ENCODE measurements at places on chromosomes 4 and X.

DNA sequence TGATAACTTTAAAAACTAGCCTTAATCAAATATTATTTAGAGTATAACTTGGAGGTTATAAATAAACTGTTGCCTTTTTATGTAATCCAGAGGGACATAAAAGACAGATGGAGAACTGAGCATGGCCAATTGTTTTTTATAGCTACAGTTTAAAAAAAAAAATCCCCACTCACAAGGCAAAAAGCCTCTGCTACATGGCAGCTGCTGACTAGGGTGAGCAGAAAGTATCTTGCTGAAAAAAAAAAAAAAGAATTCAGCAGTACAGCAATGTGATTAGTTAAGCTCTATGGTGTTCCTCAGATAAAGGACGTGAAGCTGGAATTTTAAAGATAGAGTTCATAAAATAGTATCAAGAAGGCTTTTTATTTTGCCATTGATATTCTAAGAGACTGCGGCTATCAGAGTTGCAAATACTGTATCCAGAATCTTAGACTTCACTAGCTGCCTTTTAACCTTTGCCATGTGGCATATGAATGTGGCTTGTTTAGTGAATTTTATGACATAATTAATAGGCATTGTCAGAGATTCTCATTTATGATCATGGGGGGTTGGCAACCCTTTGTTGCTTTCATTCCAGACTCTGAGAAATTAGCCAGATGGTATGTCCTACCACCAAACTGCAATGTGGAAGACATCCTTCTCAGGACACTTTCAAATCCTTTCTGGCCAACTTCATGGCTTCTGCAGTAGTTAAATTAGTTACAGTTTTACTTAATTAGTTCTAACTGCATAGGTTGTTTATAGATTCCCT is 498.0 kb downstream of the STPG2 start:
- no peak for DNase-seq

DNA sequence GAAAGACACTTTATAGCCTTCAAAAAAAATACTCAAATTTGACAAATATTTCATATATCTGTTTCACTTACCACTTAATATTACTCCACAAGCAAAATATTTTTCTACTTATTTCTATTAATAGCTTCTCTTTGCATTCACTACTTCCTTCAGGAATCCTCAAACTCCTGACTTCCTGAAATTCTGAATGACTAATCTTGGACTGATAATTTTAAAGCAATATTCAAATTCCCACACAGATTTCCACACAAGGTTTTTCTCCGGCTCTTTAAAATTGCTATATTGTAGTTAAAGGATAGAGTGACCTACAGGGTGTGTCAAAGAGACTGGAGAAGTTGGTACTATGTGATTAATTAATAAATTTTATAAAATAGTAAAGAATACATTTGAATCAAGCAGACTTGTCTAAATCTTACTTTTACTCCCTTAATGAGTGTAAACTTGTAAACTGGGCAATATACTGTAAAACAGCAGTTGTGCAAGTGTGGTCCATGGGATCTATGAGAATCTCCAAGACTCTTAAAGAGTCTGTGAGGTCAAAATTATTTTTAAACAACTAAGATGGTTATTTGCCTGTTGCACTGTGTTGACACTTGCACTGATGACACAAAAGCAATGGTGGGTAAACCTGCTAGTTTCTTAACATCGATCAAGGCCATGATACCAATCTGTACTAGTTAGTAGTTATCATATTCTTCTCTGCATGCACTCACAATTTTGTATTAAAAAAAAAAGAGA is 44.5 kb downstream of the ANKRD17 start:
- DNase-seq, result no peak

GRCh38 chr4:76147454-76148141 is 599 bp downstream of the NUP54 start:
- DNase-seq, result no peak

- DNase-seq, result peak; percentile 25
Observed at GRCh38 chr4:152327606-152328453, 208.1 kb downstream of the FBXW7 start.

GRCh38 chrX:150100261-150100660 is 162.0 kb upstream of the EOLA2 start:
- no peak for DNase-seq

DNA sequence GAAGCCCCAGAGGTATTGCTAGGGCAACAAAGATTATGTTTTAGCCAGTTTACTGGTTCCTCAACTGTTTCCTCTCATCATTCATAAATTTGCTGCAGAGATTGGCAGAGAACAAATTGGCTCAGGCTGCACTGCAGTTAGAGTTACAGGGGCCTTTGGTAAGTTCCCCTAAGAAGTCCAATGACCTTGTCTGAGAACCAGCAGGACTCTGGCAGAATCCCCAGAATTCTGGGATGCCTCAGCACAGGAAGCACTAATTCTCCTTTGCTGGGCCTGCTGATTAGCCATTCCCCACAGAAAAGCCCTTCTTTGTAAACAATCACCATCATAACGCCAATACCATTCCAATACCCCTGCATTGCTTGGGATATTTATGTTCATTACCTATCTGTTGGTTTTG is 151.3 kb downstream of the USP46 start:
- no peak for DNase-seq

- no peak for DNase-seq
Observed at GRCh38 chrX:139002319-139002718, 290.8 kb upstream of the FGF13 start.

DNA sequence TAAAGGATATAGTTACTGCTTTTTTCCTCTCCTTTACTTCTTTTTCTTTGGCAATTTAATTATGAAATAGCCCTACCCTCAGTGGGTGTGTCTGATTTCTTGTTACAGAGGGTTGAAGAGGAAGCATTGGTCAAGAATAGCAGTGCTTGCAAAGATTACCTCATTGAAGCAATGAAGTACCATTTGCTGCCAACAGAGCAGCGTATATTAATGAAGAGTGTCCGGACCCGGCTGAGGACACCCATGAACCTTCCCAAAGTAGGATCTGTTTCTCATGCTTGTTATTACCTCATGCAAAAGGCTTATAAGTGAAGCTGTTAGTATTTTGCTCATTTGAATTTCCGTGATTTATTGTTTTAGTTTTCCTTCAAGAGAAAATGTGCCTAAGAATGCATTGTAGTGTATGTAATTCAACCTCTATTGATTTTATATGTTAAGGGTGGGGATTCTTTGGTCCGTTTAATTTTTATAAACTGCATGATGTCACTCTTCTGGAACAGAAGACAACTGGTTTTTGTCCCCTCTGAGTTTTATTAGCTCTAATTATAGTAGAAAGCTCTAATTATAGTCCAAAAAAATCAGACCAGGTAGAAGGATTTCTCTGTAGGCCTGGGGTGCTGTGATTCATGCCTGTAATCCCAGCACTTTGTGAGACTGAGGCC is 27.9 kb upstream of the MSMO1 start:
- DNase-seq, result no peak

DNA sequence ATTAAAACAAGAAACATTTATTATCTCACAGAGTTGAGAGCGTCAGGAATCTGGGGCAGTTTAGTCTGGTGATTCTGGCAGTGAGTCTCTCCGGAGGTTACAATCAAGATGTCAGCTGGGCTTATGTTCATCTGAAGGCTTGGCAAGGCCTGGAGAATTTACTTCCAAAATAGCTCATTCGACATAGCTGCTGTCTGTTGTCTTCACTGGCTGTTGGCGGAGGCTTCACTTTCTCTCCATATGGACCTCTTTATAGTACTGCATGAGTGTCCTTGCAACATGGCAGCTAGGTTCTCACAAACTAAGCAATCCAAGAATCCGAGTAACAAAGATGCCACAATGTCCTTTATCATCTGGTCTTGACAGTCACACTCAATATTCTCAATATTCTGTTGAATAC is 70.2 kb upstream of the ADGRL3 start:
- no peak for DNase-seq

GRCh38 chrX:100410901-100411801 is 1.1 kb upstream of the PCDH19 start:
- DNase-seq, result no peak

DNA sequence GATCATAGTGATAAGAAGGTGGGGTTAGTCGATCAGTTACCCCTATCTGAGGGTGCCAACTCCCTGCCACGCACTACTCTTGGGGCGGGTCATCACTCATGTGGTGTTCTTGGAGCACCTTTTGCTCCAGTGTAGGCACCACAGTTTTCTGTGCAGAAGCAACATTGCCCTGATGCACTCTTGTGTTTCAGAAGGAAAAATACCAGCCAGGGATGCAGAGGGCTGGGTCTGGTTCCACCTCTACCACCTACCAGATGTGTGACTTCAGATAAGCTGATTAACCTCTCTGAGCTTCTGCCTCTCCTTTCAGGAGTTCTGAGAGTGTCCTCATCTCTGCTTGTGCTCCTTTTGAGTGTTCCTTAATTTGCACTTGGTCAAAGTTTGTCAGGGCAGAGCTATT is 29.9 kb upstream of the PROM1 start:
- no peak for DNase-seq

DNA sequence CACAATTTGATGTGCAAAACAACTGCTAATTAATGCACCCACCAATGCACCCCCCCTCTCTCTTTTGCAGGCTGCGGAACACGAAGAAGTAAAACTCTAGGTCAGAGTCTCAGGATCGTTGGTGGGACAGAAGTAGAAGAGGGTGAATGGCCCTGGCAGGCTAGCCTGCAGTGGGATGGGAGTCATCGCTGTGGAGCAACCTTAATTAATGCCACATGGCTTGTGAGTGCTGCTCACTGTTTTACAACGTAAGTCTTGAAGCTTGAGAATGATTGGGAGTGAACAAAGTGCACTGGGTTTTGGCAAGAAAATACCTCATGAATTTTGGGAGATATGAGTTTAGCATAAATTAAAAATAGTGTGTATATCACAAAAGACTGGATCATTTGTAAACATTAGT is 28.9 kb downstream of the TMPRSS11E start:
- no peak for DNase-seq

DNA sequence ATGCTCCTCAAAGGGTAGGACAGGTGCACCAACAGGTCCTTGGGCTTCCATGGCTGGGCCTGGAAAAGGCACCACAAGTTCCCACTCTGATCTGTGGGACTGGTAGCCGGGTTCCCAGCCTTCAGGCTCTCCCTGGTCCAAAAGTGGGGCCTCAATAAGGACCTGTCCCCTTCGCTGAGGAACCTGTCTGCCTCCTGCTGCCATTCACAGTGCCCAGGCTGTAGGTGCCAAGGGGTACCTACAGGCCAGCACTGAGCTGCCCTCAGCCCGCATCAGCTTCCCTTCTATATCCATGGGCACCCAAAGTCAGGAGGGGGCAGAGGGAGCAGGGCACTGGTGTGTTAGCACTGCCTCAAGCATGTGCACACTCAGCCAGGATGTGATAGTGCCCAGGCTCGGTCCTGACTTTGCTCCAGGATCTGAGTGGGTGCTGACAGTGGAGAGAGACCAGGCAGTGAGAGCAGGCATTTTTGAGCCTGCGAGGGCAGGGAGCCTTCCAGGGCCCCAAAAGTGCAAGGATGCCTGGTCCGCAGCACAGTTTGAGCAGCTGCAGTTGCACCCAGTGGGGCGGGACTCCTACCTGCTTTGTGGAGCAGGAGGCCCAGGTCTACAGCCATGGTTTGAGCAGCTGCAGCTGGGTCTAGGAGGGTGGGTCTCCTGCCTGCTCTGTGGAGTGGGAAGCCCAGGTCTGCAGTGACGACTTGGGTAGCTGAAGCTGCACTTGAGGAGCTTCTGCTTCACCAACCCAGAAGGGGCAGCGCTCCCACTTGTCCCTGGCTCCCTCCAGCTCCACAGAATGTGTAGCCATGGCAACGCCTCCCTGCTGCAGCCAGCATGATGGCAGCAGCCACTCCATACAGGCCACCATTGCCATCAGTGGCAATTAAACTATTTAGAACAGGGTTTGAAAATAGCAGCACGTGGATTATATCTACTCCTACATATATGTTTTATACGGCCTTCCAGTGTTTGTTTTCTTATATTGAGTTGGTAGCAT is 376.4 kb downstream of the KCTD8 start:
- no peak for DNase-seq

DNA sequence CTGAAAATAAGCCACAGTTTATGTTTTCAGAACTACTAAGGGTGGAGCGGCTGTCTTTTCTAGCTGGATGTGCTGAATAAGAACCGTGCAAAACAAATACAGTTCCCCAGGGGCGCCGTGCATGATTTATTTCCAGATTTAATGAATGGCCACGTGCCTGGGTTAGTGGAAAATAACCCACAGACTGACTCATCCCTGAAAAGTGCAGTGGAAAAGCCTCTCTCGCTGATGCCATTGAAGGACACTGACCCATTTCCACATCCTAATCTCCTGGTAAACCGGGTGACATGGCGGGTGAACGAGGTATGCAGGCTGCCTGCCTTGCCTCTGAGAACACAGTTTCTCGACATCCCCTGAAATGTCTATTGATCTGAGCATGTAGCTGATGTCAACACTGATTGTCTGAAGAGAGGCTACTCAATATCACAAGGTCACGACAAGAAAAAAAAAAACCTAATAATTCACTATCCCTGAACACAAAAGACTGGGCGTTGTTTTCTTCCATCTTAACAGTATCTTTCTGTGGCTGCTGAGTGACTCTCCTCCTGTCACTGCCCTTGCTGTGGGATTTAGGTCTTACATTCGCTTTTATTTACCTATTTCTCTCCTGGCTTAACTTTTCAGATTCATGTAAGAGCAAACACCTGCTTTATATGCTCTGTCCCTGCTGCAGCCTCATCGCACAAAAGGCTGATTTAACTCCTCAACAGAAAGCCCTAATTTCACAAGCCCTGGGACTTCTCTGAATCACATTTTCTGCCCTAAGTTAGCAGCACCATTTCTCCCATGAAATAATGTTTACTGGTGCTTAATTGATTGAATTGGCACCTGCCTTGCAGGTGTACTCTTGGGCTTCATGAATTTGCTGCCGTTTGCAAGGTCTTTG is 76.9 kb upstream of the SCOC start:
- no peak for DNase-seq

DNA sequence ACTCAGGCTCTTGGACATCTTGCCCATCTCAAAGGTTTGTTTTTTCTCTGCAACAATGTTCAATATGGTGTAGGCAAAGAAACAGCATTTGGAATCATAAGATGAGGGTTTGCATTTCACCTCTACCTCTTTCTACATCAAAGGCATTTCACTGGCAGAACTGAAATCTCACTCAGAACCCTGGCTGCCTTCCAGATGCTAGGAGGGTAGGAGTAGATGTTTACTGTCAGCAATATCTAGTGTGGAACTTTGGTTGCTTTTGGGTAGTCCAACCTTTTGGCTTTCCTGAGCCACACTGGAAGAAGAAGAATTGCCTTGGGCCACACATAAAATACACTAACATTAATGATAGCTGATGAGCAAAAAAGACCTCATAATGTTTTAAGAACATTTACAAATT is 297.0 kb upstream of the KLF3 start:
- DNase-seq, result peak; percentile 44

DNA sequence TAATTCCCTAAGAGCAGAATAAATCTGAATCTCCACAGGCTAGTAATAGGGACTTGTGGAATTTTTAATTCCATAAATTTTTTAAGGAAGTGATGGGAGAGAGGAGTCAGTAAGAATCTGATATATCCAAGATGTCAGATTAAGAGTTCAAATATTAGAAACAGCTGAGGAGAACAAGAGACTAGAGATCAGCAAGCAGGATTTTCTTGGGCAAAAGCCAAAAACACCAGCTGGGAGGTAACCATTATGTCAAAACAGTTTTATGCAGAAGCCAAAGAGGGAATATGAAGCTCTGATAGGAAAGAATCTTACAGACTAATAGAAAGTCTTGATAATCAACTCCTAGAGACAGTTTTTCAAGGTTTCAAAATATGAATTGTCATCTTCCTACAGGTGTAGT is 72.2 kb upstream of the RBPJ start:
- no peak for DNase-seq

GRCh38 chr4:181662383-181662782 is 580.8 kb upstream of the TENM3 start:
- no peak for DNase-seq

All from CD4-positive, alpha-beta T cell treated with Interleukin-17A for 4 hours (primary cell).